ENCODE measurements at places on chromosomes 4 and X. TPM values are rescaled to one million over a fixed set of nuclear protein-coding genes. Genes with fewer than 3 reads are reported as not detected.

DNA sequence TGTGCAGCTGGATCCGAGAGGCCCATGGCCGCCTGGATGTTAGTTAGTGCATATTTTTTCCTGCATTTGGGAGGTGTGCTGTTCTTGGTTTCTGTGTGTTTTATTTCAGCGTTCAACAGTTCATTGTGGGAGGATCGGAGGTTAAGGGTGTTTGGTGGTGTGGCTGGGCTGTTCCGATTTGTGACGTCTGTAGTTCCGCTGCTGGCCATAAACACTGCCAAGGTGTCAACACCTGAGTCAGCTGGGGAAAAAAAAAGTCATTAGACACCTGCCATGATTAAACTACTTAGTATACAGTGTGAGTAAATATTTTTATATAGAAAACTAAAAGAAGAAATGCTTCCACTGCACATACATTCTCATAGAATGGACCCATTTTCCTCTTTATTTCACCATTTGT lies 200.2 kb downstream of the APBB2 start:
- H3K4me1 ChIP-seq, result peaks cover 7% of the 10 kb centered on the region
- no peak overlapping the region for H3K4me3 ChIP-seq
- DNase-seq, result no peak
- no peaks in the 10 kb centered on the region for H3K27me3 ChIP-seq
- no peak overlapping the region for H3K27ac ChIP-seq
- H3K36me3 ChIP-seq, result peaks cover 17% of the 10 kb centered on the region

GRCh38 chrX:40313269-40313668 lies 215.5 kb upstream of the BCOR start:
- H3K27me3 ChIP-seq, result no peaks in the 10 kb centered on the region
- no peak for DNase-seq
- H3K4me1 ChIP-seq, result no peaks in the 10 kb centered on the region
- H3K27ac ChIP-seq, result no peak overlapping the region
- H3K4me3 ChIP-seq, result no peak overlapping the region
- H3K36me3 ChIP-seq, result no peaks in the 10 kb centered on the region

Gene BLOC1S4
- 17.2 TPM for total RNA-seq

DNA sequence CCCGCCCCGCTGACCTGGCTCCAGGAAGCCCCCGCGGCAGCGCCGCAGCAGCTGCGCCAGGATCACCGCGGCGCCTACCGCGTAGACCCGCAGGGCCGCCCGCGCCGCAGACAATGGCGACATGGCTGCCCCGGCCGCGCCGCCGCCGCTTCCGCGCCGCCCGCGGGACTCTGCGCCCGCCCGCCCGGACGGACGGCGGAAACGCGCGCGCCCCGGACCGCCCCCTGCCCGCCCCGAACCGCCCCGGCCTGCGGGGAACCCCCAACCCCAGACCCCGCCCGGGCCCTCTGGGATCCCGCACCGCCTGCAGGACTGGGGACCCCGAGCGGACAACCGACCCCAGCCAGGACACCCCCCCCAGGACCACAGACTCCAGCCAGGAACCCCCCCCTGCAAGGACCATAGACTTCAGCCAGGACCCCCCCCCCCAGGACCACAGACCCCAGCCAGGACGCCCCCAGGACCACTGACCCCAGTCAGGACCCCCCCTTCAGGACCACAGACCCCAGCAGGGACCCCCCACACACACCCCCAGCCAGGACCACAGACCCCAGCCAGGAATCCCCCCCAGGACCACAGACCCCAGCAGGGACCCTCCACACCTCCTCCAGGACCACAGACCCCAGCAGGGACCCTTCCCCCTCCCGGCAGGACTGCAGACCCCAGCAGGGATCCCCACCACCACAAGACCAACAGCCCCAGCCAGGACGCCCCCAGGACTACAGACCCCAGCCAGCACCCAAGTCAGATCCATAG lies at the start of the genes DHRSX and ZBED1:
Gene DHRSX (minus strand): TSS at position 174 of the 756 bp plus-strand sequence. CDS start 51 bp downstream, at position 123.
Gene ZBED1 (minus strand): TSS at position 174 of the 756 bp plus-strand sequence. CDS start 10,257 bp downstream, outside the sequence.
- H3K36me3 ChIP-seq, result peaks cover 6% of the 10 kb centered on the region
- peak; percentile 56 for DNase-seq
- peak within 1 kb of the TSS; percentile 91 for H3K4me3 ChIP-seq

DNA sequence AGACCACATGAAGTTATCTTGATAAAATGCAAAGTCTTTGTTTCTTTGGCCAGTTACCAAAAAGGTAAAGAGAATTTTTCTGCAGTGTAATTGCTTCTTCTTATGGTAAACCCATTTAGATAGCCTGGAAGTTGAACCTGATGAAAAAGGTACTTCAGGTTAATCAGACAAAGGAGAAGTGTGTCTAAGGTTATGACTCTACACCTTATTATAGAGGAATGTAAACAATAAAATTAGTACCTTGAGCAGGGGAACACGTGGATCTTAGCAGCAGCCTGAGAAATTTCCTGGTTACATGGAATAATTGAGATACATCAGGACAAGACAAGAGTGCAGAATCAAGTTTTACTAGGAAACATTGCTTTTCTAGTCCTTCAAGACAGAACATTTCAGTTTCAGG lies 70.8 kb downstream of the RAP1GDS1 start:
- H3K4me1 ChIP-seq, result no peaks in the 10 kb centered on the region
- peaks cover 4% of the 10 kb centered on the region for H3K36me3 ChIP-seq

DNA sequence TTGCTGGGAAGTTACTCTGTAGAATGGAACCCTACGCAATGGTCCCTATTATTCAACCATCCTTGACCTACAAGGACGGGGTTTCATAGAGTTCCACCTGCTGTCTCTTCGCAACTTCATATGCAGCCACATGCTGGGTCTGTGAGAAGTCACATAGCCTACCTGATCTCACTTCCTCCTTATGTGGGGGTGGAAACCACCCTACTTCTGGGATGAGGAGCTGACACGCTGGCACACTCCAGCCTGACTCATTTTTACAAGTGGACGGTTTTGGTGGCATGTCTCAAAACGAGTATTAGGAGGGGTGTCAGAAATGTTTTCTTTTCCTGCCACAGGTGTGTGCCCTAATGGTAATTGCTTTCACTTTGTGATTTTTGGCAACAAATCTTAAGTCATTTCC lies 36.8 kb upstream of the ARSD start:
- no peak overlapping the region for H3K27ac ChIP-seq
- H3K4me3 ChIP-seq, result no peak overlapping the region
- H3K4me1 ChIP-seq, result no peaks in the 10 kb centered on the region
- H3K27me3 ChIP-seq, result no peaks in the 10 kb centered on the region

- H3K27me3 ChIP-seq, result no peaks in the 10 kb centered on the region
- no peak overlapping the region for H3K27ac ChIP-seq
- H3K36me3 ChIP-seq, result peaks cover 45% of the 10 kb centered on the region
These were observed 47.8 kb downstream of the DCUN1D4 start for GRCh38 chr4:51890760-51891159.

GRCh38 chr4:73870768-73871167 lies 1.6 kb downstream of the CXCL1 start:
- no peaks in the 10 kb centered on the region for H3K27me3 ChIP-seq
- no peaks in the 10 kb centered on the region for H3K36me3 ChIP-seq
- no peaks in the 10 kb centered on the region for H3K4me1 ChIP-seq
- no peak overlapping the region for H3K27ac ChIP-seq

DNA sequence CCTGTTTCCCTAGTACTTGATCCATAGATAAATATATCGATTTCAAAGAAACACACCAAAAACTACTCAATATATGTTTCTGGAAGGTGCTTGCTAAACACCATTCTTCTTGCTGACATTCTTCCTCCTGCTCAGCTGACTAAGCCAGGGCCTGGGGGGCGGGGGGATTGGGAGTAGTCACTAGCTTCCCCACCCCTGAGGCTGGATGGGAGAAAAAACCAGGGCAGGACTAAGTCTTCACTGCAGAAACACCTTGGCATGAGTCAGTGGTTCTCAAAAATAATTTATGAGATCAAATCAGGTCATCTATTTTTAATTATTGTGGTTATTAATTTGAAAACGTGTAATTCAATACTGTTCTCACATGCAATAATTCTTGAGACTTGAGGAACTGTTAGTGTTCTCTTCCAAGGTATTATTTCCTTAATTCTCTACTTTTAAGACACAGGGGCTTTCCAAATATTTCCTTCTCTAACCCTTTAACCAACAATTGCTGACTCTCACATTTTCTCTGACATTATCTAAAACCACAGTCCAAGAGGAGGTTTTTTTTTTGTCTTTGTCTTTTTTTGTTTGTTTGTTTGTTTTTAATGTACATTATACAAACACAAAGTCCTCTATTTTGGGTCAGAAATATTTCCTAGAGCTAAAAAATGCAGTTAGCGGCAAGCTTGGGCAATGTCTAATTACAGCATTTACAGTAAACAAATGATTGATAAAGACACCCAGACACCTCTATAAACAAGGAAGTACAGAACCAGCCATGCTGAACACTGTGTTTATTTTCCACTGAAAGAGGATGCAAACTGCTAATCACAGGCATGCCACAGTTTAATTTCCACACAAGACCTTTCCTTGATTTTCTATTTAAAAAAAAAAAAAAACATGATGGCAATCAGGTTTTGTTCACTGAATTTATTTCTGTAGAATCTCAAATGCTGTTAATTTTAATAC lies 120.3 kb upstream of the USP9X start:
- no peak overlapping the region for H3K27ac ChIP-seq
- no peaks in the 10 kb centered on the region for H3K4me1 ChIP-seq
- H3K27me3 ChIP-seq, result no peaks in the 10 kb centered on the region
- no peak overlapping the region for H3K4me3 ChIP-seq

Gene SSX2
- not detected for total RNA-seq

DNA sequence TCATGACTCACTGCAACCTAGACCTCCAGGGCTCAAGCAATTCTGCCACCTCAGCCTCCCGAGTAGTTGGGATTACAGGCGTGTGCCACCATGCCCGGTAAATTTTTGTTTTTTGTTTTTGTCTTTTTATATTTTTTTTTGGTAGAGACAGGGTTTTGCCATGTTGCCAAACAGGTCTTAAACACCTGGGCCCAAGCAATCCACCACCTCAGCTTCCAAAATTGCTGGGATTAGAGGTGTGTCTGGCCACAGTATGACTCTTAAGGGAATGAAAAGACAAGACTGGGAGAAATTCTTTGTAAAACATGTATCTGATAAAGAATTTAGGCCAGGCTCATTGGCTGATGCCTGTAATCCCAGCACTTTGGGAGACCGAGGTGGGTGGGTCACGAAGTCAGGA lies 29.2 kb upstream of the PDGFRA start:
- H3K36me3 ChIP-seq, result no peaks in the 10 kb centered on the region
- no peak overlapping the region for H3K4me3 ChIP-seq
- no peak overlapping the region for H3K27ac ChIP-seq
- H3K27me3 ChIP-seq, result no peaks in the 10 kb centered on the region

DNA sequence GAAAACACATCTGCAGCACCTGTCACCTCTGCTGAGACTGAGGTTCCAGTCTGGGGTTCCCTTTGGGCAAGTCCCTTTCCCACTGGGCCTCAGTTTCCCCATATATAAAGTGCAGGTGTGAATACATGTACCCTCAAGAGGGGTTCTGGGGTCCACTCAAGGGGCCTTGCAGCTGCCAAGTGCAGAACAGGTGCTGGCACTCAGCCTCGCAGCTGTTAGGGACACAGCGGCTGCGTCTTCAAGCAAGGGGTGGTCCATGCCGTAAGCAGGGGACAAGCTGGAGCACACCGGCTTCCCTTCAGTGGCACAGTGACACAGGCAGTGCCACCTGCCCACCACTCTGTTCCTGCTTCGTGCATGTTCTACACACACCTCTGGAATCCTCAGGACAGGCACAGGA lies 86.9 kb upstream of the PSAPL1 start:
- no peak overlapping the region for H3K27ac ChIP-seq
- H3K27me3 ChIP-seq, result peaks cover 16% of the 10 kb centered on the region
- no peak overlapping the region for H3K4me3 ChIP-seq
- no peaks in the 10 kb centered on the region for H3K36me3 ChIP-seq

Gene CSAG3
- total RNA-seq, result not detected

DNA sequence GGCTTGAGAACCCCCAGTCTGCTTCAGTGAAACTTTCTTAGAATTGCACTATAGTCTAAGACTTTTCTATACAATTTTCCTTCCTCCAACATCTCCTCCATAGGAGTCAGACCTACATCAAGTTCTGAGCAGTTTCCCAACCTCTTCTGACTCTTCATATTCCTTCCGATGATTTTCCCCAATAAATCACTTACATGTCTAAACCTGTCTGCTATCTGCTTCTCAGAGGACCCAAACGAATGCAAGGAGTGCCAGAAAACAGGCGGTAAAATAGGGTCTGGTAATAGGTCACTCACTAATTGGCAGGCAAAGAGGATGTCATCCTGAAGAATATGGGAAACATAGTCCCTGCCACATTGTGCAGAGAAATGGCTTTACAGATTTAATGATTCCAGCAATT lies 153.9 kb downstream of the PCDH18 start:
- no peaks in the 10 kb centered on the region for H3K4me1 ChIP-seq
- DNase-seq, result no peak
- no peak overlapping the region for H3K4me3 ChIP-seq
- H3K36me3 ChIP-seq, result no peaks in the 10 kb centered on the region
- H3K27me3 ChIP-seq, result no peaks in the 10 kb centered on the region
- no peak overlapping the region for H3K27ac ChIP-seq

Gene TCEAL8
- 99.4 TPM for total RNA-seq

DNA sequence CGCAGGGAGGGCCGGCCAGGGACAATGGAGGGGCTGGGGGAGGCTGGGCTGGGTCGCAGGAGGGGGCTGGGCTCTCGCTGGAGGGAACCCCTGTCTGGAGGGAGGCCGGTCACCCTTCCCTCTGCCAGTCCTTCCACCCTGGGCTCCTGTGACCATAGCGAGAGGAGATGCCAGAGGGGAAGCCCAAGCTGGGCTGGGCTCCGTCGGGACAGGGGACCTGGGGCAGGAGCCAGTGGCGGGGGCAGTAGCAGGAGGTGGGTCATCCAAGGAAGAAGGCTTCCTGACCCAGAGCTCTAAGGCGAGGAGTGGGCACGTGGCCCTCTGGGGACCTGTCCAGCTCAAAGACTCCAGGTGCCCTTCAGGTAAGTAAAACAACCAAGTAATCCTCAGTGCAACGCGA lies 16.9 kb downstream of the CTAG1B start:
- peaks cover 23% of the 10 kb centered on the region for H3K4me1 ChIP-seq
- H3K36me3 ChIP-seq, result no peaks in the 10 kb centered on the region
- no peak for DNase-seq
- H3K4me3 ChIP-seq, result no peak overlapping the region
- H3K27me3 ChIP-seq, result no peaks in the 10 kb centered on the region

DNA sequence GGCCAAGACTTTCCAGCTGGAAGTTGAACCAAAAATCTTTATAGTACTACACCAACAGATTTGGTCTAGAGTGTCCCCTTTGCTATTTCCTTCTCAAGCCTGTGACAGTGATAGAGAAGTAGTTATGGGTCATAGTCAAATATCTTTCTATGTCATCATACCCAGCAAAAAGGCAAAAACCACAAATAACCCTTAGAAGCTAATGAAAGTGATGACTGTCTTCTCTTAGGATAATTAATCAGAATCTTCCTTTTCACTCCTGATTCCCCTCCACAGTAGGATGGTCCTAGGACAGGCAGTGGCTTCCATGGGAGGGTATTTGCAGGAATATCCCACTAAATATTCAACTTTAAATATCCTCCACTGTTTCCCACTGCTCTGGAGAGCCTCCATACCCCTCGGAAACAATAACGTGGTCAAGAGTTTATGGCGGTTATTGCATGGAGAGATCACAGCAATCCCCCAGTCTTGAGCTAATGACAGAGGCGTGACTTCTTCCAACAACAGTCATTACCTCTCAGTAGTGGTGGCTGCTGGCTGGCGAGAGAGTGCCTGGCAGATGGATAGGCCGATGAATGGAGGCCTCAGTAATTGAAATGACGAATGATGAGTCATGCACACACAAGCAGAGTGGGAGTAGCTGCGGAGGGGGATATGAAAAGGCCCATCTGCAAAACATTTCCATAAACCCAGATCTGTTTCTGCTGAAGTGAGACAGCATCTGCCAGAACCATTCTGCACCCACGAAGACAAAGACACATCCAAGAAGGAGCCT lies 154.9 kb downstream of the STK32B start:
- no peaks in the 10 kb centered on the region for H3K27me3 ChIP-seq
- DNase-seq, result peak; percentile 13
- H3K4me1 ChIP-seq, result no peaks in the 10 kb centered on the region
- H3K36me3 ChIP-seq, result no peaks in the 10 kb centered on the region
- no peak overlapping the region for H3K27ac ChIP-seq

Gene GPRASP1
- total RNA-seq, result 2.3 TPM

Gene CHRDL1
- 2.7 TPM for total RNA-seq

Data from SJCRH30 (cell line).